ENCODE measurements at places on chromosomes 13 and 19.

DNA sequence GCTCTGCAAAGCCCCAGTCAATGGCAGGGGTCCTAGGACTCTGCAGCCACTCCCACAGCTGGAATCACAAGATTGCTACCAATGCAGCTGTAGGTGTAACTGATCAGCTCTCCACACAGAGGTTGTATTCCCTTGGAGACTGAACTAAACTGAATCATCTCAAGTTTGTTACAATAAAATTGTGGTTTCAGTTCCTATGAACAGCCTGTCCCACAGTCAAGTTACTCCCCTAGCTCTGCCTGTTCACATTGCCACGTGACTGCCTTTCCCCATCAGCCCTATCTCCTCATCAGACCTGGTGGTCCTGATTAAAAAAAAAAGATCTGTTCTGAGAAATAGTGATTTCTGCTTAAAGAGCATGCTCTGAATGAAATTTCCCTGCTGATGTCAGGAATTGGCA, 287.9 kb upstream of the NBEA start:
- H3K4me1 ChIP-seq, result peaks cover 4% of the 10 kb centered on the region
- H3K27me3 ChIP-seq, result no peaks in the 10 kb centered on the region
- DNase-seq, result no peak
- H3K36me3 ChIP-seq, result no peaks in the 10 kb centered on the region

GRCh38 chr19:35949131-35949530, 13.0 kb downstream of the LRFN3 start:
- no peaks in the 10 kb centered on the region for H3K27me3 ChIP-seq
- no peak overlapping the region for H3K27ac ChIP-seq
- H3K36me3 ChIP-seq, result peaks cover 4% of the 10 kb centered on the region
- no peak overlapping the region for H3K4me3 ChIP-seq

GRCh38 chr19:31269425-31270127, 79.7 kb downstream of the TSHZ3 start:
- DNase-seq, result no peak
- H3K4me3 ChIP-seq, result no peak overlapping the region
- no peaks in the 10 kb centered on the region for H3K27me3 ChIP-seq
- no peaks in the 10 kb centered on the region for H3K36me3 ChIP-seq

- no peak overlapping the region for H3K27ac ChIP-seq
These were observed 213.5 kb upstream of the IRS2 start for GRCh38 chr13:109999659-110000533.

DNA sequence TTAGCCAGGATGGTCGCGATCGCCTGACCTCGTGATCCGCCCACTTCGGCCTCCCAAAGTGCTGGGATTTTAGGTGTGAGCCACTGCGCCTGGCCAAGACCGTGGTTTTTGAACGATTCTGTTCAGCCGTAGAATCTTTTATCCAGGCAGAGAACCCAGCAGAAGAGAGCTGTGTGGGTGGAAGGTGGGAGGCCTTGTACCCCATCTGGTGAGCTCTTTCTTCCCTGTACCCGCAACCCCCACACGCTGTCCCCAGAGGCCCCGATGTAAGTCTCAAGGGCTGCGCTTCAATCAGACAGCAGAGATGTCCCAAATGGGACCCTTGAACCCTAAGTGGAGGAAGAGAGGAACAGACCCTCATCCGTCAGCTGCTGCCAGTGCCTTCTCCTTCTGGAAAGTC, 3.7 kb downstream of the SLC25A23 start:
- no peak for DNase-seq
- H3K36me3 ChIP-seq, result peaks cover 30% of the 10 kb centered on the region
- no peak overlapping the region for H3K27ac ChIP-seq
- no peak overlapping the region for H3K4me3 ChIP-seq

DNA sequence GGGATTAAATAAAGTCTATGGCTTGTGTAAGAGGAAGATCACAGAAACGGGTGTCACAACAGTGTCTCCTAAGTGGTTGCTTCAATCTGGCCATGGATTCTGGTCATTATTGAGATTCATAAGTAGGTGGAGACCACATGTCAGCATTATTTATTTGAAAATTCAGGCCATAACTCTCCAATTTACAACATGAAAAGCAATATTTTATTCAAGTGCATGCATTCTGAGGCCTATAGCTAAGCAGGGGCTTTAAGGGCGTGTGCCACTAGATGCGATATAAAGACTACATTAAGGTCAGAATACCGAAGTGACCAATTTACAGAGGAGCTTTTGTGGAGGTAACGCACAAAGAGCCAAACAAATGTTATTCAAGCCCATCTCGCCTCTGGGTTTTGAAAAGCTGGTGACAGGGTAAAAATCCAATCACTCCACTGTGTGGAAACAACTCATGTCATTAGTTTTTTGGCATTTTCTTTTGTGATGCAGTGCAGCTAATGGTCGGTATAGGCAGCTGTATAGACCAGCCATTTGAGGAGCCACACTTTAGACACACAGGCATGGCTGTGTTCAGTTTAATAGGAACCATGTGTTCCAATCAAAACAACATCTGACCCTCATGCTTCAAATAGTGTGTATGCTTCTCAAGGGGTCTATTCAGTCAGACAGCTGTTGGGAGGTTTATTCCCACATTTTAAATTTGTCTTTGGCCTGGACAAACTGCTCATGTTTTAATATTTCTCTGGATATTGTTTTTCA, 123.7 kb downstream of the KL start:
- H3K36me3 ChIP-seq, result peaks cover 10% of the 10 kb centered on the region
- DNase-seq, result no peak
- peak overlapping the region; percentile 67 for H3K27ac ChIP-seq
- no peaks in the 10 kb centered on the region for H3K27me3 ChIP-seq

All from thyroid gland (tissue), 4 donors.